ENCODE measurements at places on chromosomes 4 and X. TPM values are rescaled to one million over a fixed set of nuclear protein-coding genes. Genes with fewer than 3 reads are reported as not detected.

DNA sequence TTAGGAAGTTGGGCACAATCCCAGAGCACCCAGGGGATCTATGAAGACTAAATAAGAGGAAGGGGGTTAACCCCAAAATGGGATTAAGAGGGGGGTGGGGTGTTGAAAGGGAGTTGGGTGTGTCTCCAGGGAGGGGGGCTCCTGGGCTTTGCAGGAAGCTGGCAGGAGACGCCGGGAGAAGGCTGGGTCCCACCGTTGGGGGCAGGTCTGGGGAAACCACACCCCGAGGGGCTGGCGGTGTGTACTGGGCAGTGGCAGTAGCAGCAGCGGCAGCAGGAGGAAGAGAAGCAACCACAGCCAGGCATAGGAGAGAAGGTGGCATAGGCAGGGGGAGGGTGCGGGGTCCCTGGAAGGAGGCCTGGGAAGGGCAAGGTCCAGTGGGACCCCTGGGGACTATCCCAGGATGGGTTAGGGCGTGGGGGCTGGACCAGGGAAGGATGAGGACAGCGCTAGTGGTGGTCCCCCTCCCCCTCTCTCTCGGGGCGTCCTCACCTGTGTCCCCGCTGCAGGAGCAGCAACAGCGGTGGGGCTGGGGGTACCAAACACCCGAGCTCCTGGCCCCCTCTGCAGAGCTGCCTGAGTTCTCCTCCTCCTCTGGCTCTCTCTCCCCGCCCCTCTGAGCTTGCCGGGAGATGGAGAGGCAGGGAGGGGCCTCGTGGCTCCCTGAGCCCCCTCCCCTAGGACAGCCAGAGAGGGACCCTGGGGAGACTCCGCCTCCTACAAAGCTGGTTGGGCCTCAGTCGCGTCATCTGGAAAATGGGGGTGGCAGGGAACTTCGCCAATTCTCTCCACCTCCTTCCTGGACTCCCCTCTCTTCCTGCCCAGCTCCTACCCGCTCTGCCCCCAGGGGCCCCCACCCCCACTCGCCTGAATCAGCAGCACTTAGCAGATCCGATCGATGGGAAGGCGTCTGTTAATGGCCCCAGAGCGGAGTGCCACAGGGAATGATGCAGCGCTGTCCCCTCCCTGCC lies at the start of gene KCND1:
Gene KCND1, minus strand, starts transcription at position 596 of the 971 bp plus-strand sequence. CDS start 1,573 bp downstream, outside the sequence.
- DNase-seq, result no peak

The CD38 gene
- 0.02 TPM for total RNA-seq

DNA sequence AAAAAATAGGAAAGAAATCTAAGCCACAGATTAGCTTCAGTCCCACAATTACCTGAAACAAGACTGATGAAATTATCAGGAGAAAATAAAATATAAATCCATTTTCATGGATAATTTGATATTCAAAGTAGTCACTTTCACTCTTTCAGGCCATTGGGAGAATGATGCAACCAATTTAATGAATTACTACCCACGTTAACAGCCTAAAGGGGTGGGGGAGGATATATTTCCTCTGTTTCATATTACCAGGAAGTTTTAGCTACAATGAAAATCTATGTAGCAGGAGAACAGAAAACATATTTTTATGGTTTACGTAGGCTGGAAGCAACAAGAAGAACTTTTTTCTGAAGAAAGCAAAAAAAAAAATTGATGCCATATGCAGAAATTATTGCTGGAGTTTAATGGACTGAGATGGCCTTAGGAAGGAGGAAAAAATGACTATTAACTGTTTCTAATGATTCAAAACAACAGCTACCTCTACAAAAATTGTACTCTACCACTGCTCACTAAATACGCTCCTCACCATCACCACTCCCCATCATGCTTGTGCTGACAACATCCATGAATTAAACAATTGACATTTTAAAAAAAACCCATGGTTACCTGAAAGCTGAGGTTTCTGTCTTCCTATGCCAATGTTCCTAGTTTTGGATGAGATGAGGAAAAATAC lies 100.9 kb downstream of the CXXC4 start:
- DNase-seq, result no peak

The GC gene
- not detected for total RNA-seq

DNA sequence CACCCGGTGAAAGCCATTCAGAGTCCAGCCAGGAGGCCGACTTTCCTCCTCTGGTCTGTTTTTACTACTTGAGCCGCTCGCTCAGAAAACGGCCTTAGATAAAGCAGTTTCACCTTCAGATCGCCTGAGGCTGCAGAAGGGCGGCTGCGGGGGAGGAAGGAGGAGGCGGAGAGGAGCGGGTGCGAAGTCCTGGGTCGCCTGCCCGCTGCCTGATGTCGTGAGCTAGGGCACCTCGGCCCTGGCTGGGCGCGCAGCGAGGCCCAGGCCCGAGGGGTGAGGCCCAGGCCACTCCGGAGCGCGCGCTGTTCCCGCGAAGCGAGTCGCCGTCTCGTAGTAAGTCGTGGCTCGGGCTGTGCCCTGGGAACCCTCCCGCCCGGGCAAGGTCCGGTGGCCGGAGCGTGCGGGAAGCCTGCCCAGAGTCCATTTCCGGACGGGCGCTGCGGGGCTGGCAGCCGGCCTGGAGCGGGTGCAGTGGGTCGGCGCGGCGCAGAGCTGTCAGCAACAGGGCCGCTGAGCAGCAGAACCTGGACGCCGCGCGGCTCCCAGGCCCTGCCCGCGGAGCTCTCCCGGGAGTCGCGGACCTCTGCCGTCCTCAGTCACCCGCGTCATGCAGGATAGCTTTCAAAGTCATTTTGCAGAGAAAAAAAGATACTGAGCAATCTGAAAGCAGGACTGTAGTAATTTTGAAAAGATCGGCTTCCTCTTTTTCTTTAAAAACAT lies 18.6 kb downstream of the TRIM2 start:
- DNase-seq, result no peak

- peak; percentile 21 for DNase-seq
Observed at GRCh38 chrX:110097920-110098319, 95.0 kb downstream of the TMEM164 start.

- no peak for DNase-seq
Observed at GRCh38 chrX:15825936-15826335, 28.7 kb downstream of the AP1S2 start.

DNA sequence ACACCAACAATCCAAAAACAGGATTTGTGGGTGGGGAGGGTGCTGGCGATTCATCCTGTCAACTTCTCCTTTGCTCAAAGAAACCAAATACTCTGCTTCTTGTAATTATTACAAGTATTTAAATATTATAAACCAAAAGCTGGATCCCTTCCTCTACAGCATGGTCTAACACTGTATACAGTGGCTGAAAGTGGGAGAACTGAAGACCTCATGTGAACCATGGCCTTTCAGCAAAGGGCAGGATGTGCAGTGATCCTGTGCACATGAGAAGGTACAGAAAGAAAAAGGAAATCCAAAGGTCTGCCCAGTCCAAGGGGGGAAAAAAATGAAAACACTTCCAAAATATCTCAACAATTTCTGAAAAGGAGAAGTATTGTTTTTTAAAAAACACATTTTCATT lies 5.3 kb upstream of the CXorf38 start:
- no peak for DNase-seq

The QRFPR gene
- 0.91 TPM for total RNA-seq

DNA sequence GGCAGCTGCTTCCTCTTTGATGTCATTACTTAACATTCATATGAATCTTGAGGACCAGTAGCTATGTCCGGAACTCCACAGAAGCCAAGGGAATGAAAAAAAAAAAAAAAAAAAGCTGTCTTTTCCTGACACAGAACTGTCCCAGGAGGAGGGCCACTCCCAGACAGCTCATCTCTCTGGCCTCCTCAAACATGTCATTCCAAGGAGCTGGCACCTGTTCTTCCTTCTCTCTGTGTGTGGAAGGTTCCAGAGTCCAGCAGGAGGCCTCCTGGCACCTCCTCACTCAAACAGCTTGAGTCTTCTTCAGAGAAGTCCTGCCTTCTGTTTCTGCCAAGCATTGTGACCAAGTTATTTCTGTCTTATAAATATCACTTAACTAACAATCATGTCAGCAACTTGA lies 458.5 kb downstream of the AFF2 start:
- DNase-seq, result no peak

DNA sequence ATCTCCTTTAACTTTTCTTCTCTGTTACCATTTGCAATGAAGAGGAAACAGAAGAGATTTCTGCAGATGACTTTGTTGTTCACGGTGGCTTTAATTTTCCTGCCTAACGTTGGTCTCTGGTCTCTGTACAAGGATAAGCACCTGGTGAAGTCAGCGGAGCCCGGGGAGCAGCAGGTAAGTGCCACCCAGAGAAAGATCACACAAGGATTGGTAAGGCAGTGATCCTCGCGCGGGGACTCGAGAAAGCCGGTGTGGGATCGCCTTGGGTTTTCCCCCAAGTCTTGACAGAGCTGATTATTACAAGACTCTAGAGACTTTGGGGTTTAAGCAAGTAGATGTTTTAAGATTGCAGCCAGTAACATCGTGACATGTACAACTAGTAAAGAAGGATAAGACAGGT lies 1.3 kb downstream of the GALNTL6 start:
- no peak for DNase-seq

The SLITRK4 gene
- 3.8 TPM for total RNA-seq

The PRDM8 gene
- total RNA-seq, result 0.12 TPM

The GPRASP1 gene
- 0.08 TPM for total RNA-seq

DNA sequence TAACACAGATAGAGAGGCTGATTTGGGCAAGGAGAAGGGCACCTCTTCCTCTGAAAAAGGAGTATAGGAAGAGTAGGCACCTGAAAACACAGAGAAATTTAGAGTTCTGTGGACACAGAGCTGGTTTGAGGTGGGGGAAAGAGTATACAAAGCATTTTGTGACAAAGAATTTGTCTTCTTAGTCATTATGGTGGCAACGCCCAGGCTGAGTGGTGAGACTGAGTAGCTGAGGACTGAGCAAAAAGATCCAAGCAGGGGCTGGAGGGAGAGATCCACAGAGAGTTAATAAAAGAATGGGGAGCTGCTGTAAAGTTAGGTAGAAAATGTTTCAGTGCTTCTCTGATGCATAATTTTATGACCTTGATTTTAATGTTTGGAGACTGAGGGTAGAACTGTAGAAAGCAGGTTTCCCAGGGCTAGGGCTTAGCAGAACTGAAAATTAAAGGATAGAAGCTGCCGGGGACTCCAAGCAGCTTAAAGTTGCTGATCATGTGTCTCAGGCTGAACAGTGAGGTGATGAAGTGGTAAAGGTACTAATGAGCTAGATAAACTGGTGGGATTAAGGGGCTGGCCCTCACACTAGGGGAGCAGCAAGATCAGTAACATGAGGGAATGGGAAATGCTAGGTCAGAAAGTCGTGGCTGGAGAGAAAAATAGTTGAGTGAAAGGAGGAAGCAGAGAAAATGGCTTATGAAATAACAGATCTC lies 118.9 kb downstream of the CEP44 start:
- DNase-seq, result no peak

- DNase-seq, result peak; percentile 41
Observed at GRCh38 chr4:114383721-114384120, 214.9 kb upstream of the UGT8 start.

DNA sequence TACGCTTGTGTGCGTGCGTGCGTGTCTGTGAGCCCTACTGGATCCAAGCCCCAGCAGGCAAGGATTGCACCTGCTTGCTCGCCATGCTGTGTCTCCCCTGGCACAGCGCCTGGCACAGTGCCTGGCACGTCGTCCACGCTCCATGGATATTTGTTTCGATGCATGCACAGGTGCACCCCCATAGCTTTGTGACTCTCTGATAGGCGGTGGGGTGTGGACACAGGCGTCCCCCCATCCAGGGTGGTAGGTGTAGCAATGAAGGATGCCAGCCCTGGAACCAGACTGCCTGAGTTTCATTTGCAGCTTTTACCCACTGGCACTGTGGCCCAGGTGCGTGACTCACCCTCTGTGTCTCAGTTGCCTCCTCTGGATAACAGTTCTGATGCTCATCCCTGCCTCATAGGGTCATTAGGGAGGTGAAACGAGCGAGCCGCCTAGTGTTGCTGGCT lies 20.2 kb downstream of the PIGG start:
- no peak for DNase-seq

DNA sequence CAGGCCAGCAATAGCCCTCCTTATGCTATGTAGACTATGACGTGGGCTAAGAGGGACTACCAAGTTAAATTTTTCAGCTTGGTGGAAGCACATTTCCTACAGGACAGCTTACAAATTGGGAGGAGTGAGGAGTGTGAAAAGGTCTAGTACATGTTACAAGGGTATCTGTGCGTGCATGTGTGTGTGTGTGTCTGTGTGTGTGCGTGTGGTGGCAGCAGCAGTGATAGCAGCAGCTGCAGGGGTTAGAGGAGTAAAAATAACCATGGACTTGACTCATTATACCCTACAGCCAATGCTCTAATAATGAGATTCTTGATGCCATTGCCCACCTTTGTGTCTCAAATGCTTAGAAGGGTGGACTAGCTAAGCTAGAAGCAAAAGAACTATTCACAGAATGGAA lies 88.6 kb downstream of the SLC9A7 start:
- DNase-seq, result no peak

GRCh38 chr4:62960415-62960814 lies 1448.8 kb downstream of the TECRL start:
- no peak for DNase-seq

Measured in H4 (cell line).